Activated T-cell treated with anti-CD3 and anti-CD28 coated beads, Interleukin-2, amount 50 U/mL, for 72 hours (primary cell): ENCODE measurements at places on chromosomes 5 and 9. TPM values are rescaled to one million over a fixed set of nuclear protein-coding genes. Genes with fewer than 3 reads are reported as not detected.

DMRT3 gene
- total RNA-seq = not detected

CARTPT gene
- not detected for total RNA-seq

CRHBP gene
- total RNA-seq = 0.67 TPM

TAF1L gene
- total RNA-seq = not detected
